ENCODE measurements at places on chromosomes 5 and 9.

- no peak for DNase-seq
These were observed 39.6 kb downstream of the SFXN1 start for GRCh38 chr5:175517824-175518450.

DNA sequence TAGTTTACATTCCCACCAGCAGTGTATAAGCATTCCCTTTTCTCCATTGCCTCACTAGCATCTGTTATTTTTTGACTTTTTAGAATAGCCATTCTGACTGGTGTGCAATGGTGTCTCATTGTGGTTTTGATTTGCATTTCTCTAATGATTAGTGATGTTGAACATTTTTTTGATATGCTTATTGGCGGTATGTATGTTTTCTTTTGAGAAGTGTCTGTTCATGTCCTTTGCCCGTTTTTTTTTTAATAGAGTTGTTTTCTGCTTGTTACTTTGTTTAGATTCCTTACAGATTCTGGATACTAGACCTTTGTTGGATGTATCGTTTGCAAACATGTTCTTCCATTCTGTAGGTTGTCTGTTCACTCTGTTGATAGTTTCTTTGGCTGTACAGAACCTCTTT is 25.3 kb downstream of the NIPBL start:
- no peak for DNase-seq

DNA sequence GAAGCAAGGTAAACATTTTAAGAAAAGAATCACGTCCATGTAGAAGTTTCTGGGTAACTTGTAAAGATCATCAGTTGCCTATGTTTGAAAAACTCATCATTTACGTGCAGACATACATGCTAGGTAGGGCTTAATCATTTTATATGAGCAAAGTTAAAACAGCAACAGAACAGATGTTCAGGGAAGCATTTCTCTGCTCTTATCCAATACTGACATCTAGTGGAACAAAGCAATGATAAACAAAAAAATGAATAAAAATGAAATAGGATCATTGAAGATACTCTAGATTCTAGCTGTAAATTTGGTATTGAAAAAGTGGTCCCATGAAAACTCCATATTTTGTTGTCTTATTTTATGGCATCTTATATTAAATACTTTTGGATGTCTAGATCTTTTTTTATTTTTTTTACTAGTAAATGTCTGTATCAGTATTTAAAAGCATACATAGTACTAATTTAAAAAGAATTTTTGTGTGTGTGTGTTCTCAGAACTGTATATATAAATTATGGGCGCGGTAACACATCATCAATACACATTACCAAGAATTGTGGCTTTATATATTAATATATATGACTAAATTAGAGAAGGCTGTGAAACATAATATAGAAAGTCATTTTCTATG is 1050.2 kb downstream of the CDH12 start:
- DNase-seq = no peak

- no peak for DNase-seq
These were observed 33.1 kb upstream of the MVB12B start for GRCh38 chr9:126293522-126293889.

DNA sequence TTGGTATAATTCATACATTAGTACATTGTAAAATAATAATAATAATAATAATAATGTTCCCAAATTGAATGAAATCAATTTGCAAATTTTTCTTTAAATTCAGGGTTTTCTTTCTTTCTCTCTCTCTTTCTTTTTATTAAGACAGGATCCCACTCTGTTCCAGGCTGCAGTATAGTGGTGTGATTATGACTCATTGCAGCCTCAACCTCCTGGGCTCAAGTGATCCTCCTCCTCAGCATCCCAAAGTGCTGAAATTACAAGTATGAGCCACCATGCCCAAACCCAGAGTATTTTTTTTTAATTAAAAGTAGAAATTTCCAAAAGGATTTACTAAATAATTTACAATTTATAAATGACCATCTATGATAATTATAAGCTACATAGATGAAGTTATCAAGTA is 117.7 kb downstream of the HOMER1 start:
- DNase-seq = peak; percentile 9

DNA sequence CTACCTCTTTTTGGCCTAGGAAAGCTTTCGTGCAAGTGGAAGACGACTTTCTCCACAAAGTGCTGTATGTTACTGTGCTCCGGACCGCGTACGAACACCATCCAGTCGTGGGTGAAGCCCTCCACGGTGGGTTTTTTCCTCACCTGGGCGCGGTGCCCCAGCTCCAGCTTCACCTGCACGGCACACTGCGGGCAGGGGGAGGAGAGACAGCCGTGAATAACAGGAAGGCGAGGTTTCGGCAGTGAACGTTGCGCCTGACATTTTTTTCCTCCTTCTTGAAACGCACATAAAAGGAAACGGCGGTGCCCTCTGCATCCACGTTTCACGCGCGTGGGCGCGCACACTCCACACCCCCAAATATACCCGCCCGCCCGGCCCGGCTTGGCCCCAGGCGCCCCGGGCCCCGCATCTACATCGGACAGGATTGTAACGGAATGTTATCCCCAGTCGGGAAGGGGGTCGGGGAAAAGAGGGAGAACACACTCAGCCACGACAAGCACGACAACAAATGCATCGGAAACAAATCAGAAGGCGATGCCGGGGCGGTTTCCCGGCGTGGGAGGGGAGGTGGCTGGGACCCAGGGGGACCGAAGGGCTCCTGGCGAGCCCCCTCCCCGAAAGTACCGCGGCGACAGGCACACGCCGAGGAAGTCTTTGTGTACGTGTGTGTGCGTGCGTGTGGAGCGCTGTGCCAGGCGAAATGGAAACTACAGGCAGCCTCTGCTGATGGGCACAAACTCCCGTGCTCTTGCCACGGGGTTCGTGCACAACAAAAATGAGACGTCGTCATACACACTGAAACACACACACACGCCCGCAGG is 1.4 kb downstream of the MLLT3 start:
- no peak for DNase-seq

GRCh38 chr9:116641292-116642059 is 45.6 kb upstream of the TRIM32 start:
- no peak for DNase-seq

DNA sequence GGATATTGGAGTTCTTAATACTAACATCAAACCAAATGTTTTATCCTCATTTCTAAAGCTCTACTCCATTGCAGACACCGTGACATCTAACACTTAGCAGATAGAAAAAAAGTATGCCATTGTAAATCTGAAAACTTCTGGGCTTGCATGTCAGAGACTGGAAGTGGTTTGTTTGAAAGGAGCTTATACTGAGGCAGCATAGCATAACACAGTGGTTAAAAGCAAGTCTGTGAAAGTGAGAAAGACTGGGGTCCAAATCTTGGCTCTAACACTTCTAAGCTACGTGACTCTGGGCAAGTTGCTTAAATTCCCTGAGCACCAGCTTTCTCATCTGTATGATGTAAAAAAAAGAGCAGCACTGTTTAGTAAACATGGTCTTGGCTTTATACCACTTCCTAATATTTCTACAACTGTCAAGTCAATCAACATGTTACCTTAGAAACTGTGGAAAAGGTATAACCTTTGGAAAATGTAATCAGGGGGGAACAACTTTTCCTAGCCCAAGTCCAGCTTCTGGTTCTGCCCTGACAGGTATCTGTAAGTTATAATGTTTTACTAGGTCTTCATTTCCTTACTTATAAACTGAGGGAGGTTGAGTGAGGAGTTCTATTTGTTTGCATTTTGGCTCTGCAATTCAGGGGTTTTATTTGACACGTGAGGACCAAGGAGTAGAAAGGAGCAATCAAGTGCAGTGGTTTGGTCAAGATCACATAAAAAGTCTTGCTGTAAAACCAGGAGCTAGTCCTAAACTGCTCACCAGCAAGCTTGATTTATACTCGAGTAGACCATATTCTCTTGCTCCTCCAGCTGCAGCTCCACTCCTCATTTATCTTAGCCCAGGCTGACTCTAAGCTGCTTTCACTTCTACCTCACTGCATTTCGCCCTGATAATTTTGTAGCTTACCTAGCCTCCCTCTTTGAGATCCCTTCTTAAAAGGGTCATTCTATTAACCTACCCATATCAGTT is 541.0 kb downstream of the RAB3C start:
- DNase-seq = no peak

DNA sequence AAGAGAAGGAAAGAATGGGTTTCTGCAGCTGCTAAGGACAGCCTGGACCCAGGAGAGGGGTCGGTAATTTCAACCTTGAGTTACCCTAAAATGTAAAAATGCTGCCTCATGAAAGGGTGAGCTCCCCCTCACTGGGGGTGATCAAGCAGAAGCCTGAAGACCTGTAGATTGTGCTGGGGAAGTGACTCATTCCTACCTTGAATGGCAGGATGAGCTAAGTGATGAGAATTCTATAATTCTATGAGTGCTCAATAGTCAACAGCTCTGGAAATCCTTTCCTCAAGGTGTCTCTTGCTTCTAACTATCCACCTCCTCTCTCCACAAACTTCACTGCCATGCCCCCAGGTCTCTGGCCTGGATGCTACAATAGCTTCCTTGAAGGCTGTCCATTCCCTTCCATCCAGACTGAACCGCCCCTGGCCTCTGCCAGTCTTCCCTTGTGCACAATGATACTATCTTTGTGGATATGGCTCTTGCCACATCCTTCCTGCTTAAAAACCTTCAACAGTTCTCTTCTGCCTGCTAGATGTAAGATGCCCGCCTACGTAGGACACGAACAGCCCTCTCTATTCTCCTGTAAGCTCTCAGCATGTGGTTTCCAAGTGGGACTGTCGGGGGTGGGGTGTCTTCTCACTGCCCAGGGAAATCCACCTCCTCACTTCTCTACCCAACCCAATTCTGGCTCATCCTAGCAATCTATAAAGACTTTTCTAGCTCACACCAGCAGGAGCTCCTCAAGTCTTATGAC is 50.6 kb downstream of the PTPN3 start:
- no peak for DNase-seq

DNA sequence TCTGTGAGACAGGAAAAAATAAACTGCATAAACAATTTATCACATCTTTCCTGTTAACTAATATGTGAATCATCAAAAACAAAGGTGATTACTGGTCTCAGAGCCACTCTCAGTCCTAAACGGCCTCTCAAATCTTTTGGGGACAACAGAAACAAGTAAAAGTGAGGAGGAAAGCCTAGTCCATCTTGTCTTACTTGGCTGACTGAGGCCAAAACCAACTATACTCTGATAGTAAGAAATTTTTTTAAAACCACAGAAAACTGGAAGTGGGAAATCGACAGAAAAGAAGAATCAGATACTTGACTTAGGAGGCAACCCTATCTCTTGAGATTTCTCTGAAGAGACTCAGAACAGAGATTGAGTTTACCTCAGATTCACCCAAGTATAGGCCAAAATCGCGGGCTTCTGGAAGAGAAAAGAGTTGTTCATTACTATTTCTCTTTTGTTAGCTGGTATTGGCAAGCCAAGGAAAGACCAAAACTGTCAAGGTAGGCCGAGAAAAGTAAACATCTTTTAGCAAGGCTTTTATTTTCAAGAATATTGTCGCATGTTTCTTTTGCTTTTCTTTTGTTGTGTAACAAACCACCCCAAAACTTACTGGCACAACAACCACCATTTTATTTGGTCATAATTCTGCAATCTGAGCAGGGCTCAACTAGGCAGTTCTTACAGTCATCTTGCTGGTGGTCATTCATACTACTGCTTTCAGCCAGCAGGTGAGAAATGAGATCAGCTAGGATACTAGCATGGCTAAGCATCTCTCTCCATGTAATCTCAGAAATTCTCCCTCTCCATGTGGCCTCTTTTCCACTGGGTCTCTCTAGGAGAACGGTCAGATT is 46.1 kb downstream of the RFX3 start:
- no peak for DNase-seq

- no peak for DNase-seq
These were observed 18.0 kb upstream of the STARD4 start for GRCh38 chr5:111530298-111530740.

GRCh38 chr5:170741801-170742200 is 41.7 kb upstream of the GABRP start:
- DNase-seq = no peak

- DNase-seq = no peak
These were observed 492 bp upstream of the NEK6 start for GRCh38 chr9:124257070-124257843.

DNA sequence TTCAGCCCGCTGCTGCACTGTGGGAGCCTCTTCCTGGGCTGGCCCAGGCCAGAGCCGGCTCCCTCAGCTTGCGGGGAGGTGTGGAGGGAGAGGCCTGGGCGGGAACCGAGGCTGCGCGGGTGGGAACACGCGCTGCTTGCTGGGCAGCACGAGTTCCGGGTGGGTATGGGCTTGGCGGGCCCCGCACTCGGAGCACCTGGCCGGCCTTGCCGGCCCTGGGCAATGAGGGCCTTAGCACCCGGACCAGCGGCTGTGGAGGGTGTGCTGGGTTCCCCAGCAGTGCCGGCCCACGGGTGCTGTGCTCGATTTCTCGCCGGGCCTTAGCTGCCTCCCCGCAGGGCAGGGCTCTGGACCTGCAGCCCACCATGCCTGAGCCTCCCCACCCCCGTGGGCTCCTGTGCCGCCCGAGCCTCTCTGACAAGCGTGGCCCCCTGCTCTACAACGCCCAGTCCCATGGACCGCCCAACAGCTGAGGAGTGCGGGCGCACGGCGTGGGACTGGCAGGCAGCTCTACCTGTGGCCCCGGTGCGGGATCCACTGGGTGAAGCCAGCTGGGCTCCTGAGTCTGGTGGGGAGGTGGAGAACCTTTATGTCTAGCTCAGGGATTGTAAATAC is 1366.4 kb upstream of the NUDT12 start:
- DNase-seq = no peak

- no peak for DNase-seq
These were observed 31.0 kb upstream of the PHF24 start for GRCh38 chr9:34927061-34927460.

- DNase-seq = no peak
These were observed 32.9 kb downstream of the SEMA4D start for GRCh38 chr9:89465001-89465451.

- DNase-seq = no peak
These were observed 57.3 kb downstream of the CTSL start for GRCh38 chr9:87783180-87783579.

- DNase-seq = no peak
These were observed 18.7 kb upstream of the COL5A1 start for GRCh38 chr9:134622896-134623257.

GRCh38 chr5:6158974-6159831 is 219.1 kb downstream of the MED10 start:
- DNase-seq = peak; percentile 94

GRCh38 chr9:76401176-76401575 is 7.0 kb upstream of the RFK start:
- DNase-seq = no peak

GRCh38 chr5:172638209-172638768 is 2.8 kb upstream of the NEURL1B start:
- DNase-seq = no peak

DNA sequence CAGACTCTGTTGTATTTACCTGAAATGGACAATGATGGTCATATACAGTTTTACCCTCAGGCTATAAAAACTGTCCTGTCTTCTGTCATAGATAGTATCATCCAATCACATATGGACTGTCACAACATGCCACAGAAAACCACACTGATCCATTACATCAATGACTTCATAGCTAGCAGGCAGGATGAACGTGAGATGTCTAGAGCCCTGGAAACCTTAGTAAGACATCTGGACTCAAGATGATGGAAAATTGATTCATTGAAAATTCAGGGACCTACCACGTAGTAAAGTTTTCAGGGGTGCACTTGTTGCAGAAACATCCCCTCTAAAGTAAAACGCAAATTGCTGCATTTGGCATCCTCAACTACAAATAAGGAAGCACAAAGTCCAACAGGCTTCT is 284.4 kb upstream of the RGMB start:
- DNase-seq = no peak
